Stimulated activated CD4-positive, alpha-beta T cell treated with anti-CD3 and anti-CD28 coated beads, TNF-alpha, amount 100 ng/mL, for 48 hours (primary cell): ENCODE measurements at places on chromosomes 4 and X.
A peak's percentile ranks its signal among the peaks of the same experiment; 100 is the strongest.

DNA sequence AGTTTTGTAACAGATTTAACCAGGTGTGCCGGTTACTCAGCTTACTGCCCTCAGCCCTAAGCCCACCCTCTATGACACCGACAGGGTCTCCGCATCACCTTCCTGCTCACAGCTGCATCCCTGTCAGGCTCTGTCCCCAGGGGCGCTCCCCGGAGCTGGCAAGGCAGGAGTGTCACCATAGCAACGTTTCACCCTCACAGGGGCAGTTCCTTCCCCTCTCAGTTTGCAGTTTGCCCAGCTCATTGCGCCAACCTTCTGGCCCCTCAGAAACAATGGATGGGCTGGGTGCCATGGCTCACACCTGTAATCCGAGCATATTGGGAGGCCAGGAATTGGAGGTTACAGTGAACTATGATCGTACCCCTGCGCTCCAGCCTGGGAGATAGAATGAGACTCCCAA is 42.6 kb downstream of the RGS12 start:
- no peak for DNase-seq

DNA sequence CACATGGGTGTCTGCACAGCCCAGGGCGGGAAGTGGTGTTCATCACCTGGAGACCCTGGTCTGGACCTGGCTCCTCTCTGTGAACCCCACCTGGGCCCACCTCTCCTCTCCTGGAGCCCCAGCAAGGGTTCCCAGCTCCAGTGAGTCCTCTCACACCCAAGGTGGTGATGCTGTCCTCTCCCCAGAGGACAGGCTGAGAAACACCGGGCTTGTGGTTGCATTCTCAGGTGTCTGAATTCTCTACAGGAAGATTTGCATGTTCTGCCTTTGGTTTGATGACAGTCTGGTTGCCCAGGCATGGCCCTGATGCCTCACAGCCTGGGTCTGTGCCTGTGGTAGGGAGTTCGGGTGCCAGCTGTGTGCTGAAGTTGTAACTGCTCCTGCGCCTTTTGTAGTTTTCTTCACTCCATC is 3.8 kb downstream of the MAEA start:
- DNase-seq, result no peak

- DNase-seq, result no peak
Observed at GRCh38 chr4:29853833-29854232, 866.3 kb upstream of the PCDH7 start.

GRCh38 chr4:168506014-168506413 is 9.2 kb downstream of the PALLD start:
- no peak for DNase-seq

DNA sequence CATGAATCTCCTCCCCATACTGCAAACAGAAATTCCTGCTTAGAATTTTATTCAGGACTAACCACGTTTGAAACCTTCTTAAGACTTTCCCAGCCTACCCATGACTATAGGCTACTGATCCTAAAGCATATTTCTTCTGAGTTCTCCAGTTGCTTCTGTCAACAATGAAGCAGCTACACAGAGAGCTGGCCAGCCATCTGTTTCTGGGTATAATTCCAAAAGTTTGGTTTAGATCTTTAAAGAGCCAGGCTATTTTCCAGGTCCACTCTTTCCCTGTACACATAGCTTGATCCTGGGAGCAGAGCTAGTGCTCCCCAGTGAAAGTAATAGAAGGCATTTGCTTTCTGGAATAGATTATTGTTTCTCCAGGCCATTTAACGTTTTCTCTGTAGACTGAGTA is 4.0 kb upstream of the ITM2A start:
- DNase-seq, result no peak

GRCh38 chr4:6198278-6198677 is 2.1 kb downstream of the JAKMIP1 start:
- DNase-seq, result peak; percentile 32

DNA sequence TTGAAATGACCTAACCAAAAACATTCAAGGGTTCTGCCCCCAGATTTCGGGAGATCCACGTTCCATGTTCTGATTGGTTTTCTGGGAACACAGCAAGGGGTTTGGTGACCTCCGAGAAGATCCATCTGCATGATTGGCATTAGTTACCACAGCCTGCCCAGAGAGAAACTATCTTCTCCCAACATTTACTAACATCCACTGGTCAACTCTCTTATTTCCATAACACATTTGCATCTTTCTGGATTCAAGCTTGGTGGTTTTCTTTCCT is 15.6 kb downstream of the SHOX start:
- no peak for DNase-seq

DNA sequence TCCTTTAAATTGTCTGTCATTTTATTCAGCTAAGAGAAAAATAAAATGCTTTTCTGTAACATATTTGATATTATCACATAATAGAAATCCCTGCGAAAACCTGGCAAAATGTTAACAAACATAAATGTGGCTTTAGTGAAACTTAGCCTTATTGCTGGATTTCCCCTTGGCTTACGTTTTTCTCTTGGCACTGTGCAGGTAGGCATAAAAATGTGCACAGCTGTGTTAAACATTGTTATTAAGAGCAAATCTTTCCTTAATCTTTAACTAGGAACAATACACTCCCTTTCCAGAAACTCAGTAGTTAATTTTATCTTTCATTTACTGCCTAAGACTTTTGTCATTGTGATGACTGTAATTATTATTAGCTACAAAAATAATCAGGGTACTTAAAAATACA is 202.4 kb upstream of the GNPDA2 start:
- DNase-seq, result no peak

DNA sequence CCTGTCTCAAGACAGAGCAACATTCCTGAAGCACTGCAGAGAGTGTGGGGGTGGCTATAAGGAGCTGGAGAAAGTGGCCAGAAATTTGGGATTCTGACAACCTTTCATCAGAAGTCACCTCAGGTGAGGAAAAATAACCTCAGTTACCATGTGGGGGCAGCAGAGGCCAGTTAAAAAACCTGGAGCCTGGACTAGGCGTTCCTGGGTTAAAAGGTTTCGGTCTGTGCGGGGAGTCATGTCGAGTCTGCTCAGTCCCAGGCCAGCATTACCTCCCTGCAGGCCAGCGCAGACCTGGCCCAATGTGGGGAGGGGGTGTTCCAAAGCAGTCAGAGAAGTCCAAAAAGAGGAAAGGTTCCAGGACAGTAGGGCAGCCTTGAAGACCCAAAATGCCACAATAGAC is 10.9 kb upstream of the NALF2 start:
- peak; percentile 6 for DNase-seq

- no peak for DNase-seq
Observed at GRCh38 chrX:118727686-118728339, 407 bp downstream of the IL13RA1 start.

DNA sequence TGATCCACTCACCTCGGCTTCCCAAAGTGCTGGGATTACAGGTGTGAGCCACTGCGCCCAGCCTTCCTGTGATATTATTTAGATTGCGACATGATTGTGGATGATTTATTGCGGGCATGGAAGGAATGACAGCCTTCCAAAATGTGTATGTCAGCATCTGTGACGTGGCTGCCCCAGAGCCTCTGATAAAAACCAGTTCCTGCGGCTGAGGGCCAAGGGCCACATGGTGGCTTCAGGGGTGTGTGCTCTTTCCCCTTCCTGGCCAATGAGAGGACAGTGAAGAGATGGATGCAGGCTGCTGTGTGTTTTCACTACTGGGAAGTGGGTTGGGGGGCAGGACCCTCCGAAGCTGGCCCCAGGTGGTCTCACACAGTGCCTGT is 57.4 kb upstream of the HGFAC start:
- DNase-seq, result no peak

DNA sequence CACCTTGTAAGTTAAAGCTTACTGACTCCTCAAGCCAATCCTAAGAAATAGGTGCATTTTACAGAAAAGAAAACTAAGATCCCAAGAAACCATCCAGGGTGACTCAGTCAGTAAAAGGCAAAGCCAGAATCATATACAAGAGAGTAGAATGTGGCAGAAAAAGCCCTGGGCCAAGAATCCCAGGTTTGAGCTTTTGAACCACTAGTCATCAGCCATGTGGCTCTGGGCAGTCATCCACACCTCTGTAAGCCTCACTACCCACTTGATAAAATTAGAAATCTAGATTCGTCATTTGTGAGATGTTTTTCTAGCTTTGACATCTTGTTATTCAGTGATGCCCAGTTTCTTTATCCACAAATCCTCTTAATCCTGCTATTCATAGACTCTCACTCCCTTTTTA is 122.2 kb upstream of the PDE5A start:
- DNase-seq, result no peak

DNA sequence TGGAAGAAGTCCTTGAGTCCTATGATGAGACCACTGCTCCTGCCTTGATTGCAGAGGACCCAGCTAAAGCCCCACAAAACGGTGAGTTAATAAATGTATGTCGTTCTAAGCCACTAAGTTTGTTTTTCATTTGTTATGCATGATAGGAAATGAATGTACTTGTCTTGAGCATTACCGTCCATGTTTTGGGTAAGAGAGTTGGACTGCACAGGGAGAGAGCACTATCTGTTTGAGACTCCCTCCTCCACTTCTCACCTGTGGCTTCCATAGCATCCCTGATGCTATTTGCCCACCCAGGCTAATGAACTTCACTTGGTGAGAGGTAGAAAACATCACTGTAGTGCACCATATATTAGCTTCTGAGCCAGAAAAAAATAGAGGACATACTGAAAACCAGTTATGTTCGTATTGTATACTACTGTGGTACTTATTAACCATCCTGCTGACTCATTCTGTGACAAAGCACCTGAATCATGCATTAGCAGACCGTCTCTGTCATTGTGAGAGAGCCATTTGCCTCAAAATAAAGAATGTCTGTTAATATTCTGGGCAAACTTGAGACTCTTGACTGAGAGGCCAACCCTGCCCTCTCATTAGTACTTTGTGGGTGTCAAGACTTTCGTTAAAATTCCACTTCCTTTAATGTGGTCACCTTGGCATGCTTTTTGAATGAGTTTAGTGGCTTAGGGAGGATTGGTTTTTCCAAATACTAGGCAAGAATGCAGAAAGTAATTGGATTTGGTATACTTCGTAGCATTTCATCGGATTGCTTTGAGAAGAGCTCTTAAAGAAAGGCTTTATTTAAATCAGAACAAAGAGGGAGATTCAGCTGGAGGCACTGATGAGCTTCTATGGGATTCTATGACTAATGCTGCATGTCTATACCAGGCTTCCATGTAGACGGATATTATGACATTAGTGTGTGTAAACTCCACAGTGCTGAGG is 99.3 kb upstream of the GRPR start:
- no peak for DNase-seq

- DNase-seq, result no peak
Observed at GRCh38 chr4:139849219-139849618, 183.6 kb downstream of the MGST2 start.

DNA sequence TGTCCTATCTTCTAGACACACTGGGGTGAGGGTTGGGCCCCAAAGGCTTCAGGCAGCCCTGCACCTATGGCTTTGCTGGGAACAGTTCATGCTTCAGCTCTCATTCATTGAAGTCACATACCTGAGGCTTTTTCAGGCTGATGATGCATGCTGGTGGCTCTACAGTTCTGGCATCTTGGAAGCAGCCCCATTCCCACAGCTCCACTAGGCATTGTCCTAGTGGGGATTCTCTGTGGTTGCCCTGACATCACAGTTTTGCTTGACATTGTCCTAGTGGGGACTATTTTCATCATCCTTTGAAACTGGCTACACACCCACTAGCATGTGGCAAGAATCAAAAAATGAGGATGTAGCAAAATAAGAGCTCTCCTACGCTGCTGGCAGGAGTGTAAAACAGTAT is 37.7 kb upstream of the C4orf17 start:
- DNase-seq, result no peak

- no peak for DNase-seq
Observed at GRCh38 chr4:120750152-120750525, 172.4 kb downstream of the PRDM5 start.

GRCh38 chr4:134888156-134888555 is 686.6 kb upstream of the PABPC4L start:
- DNase-seq, result no peak

GRCh38 chr4:26622913-26623312 is 39.0 kb downstream of the TBC1D19 start:
- DNase-seq, result no peak

DNA sequence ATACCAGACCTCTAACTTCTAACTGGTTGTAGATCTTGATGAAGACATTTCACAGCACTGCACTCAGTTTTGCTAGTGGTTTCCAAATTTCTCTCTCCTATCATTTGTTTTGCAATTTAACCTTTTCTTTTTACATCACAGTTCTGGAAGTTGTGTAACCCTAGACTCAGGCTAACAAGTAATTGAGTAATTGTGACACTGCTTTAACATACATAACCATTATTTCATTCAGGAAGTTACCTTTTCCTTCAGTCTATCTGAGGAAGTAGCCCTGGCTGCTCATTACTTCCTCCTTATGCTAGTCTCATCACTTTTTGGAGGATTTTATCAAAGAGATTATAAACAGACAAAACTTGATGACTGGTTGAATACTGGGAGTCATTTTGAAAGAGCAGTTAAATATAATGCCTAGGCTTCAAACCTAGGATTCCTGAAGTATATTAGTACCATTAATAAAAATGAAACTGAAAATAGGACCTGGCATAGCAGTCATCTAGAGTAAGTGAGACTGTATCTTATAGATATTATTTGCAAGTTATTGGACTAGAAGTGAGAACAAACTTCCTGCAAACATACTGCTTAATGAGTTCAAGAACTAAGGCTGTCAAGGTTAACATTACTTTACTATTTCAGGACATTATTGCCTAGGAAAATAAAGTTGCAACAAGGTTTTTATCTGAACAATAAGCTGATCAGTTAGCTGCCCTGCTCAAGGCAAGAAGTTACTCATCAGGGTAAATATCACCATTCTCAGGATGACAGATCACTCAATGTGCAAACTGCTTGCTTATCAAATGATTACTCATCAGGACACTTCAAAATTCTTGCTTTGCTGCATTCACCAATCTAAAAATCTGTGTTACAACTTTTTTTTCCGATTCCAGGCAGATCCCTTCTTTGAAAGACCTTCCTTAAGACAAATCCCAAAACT is 25.6 kb upstream of the TEX13C start:
- no peak for DNase-seq

- no peak for DNase-seq
Observed at GRCh38 chr4:173537613-173538147, 7.7 kb upstream of the HAND2 start.

DNA sequence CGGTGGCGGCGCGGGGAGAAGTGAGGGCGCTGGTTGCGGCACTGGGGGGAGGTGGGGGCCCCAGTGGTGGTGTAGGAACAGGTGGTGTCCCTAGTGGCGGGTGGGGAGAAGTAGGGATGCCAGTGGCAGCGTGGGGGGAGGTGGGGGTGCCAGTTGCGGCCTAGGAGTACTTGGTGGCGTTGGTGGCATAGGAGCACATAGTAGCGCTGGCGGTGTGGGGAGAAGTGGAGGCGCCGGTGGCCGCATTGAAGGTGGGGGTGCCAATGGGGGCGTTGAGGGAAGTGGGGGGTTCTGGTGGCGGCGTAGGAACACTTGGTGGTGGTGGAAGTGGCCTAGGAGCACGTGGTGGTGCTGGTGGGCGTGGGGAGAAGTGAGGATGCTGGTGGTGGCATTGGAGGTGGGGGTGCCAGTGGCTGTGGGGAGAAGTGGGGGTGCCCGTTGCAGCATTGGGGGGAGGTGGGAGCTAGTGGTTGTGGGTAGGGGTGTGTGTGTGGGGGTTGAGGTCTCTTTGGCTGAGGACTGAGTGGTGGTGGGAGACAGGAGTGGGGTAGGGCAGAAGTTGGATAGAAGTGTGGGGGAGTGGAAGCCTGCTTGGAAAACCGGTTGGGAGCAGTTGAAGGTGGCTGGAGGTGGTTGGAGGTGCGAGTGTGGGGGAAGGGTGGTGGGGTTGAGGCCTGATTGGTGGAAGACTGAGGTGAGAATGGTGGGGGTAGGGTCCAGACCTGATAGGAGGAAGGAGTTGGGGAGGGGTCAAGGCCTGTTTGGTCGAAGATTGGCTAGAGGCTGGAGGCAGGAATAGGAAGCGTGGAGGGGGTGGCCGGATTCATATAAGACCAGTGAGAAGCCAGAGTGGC is 1.1 kb downstream of the GCNA start:
- no peak for DNase-seq

- DNase-seq, result no peak
Observed at GRCh38 chr4:146975036-146975435, 29.4 kb upstream of the TTC29 start.
